Hindlimb muscle (tissue), 1 donor: ENCODE measurements at places on chromosomes 11 and 22. TPM values are rescaled to one million over a fixed set of nuclear protein-coding genes. Genes with fewer than 3 reads are reported as not detected.

DNA sequence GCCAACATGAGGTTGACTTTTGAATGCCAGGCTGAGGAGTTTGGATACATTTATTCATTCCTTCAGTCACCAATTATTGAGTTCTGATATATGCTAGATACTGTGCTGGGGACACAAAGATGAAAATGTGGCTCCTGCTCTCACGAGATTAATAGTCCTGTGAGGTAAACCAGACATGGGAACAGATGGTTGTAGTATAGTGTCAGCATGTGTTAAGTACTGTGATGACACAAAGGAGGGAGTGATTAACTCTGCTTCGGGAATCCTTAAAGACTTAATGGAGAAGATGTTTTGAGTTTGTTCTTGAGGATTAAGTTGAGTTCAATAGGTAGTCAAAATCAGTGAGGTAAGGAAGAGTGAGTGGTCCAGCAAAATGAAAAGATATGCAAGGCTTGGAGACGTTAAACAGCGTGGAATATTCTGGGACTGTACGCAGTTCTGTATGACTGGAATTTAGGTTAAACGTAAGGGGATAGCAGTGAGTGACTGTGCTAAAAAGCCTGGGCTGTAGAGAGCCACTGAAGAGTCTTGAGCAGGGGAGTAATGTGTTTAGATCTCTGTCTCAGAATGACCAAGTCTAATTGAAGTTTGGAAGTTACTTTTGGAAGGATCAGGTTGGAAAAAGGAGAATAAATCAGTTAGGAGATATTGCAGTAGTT lies 11.8 kb downstream of the RNF121 start:
- no peak for DNase-seq

DNA sequence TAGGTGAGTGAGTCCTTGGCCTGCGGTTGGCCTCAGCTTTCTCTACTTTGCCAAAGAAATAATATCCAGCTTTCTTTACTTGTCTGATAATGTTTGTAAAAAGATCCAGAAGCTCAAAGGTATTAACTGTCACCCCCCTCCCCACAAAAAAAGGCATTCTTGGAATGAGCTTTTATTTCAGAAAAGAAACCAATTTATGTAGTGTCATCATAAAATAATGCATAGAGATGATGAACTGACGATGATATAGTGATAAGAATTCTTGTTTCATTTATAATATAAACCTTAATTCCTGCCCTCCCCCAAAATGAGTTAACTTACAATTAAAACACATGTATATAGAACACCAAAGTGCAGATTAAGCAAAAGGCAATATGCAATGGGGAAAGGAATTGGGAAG lies 191.4 kb downstream of the LARGE1 start:
- DNase-seq = no peak

DNA sequence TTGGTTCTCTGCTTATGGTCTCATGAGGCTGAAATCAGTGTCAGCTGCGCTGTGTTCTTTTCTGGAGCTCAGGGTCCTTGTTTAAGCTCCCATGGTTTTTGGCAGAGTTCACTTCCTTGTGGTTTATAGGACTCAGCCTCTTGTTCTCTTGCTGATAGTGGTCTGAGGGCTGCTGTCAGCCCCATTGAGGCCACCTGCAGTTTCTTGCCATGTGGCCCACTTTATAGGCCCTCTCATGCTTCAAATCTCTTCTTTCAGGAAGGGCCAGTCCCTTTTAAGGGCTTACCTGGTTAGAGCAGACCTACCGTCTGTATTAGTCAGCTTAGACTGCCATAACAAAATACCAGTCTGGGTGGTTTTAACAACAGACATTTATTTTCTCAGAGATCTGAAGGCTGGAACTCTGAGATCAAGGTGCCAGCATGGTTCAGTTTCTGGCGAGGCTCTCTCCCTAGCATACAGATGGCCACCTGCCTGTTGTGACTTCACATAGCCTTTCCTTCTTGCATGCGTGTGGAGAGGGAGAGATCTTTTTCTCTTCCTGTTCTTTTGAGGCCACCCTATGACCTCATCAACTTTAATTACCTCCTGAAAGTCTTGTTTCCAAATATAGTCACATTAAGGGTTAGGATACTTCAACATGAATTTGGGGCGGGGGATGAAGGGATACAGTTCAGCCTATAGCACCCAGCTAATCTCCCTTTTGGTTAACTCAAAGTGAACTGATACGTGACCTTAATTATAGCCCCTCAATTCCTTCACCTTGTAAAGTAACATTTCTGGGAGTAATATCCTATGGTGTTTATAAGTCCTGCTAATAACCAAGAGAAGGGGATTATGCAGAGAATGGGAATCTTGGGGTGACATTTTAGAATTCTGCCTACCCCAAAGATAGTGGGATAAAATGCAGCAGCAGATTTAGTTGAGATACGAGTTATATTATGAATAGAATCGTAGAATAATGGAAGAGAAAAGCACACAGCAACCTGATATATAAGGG lies 131.8 kb downstream of the UVRAG start:
- peak; percentile 50 for DNase-seq

DNA sequence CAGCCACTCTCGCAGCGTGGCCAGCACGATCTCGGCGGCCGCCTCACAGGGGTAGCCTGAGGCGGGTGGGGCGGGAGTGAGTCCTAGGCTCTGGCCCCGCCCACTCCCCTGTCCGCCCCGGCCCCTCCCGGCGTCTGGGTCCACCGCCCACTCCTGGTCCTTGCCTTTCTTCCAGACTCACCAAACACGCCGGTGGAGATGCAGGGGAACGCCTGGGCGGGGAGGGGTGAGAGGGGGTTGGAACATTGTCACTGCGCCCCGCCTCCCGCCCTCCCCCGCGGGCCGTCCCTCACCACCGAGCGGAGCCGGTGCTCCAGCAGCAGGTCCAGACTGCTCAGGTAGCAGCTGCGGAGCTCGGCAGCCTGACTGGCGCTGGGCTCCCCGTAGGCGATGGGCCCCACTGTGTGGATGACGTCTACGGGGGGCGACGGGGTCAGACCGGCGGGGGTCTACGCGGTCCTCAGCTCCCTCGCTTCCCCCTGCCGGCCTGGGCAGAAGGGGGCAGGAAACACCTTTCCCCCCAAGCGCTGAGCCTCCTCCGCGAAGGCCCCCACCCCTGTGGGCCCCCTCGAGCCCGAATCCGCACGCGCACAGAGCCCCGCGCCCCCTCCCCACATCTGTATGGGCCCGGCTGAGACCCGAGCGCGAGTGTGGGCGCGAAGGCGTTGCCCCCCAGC lies 13.2 kb downstream of the OTUB1 start:
- DNase-seq = peak; percentile 43

GRCh38 chr11:75346296-75346695 lies 5.2 kb downstream of the ARRB1 start:
- DNase-seq = no peak

GRCh38 chr11:114059984-114060391 lies 477 bp downstream of the ZBTB16 start:
- DNase-seq = no peak

- no peak for DNase-seq
Measured at GRCh38 chr11:2325719-2326118, 23.9 kb downstream of the TSPAN32 start.

- DNase-seq = peak; percentile 100
Measured at GRCh38 chr22:39519681-39520225, 609 bp upstream of the ATF4 start.

- DNase-seq = no peak
Measured at GRCh38 chr11:79160791-79161403, 279.9 kb downstream of the TENM4 start.

- no peak for DNase-seq
Measured at GRCh38 chr11:21866781-21867180, 326.1 kb upstream of the ANO5 start.

GRCh38 chr11:41320238-41320637 lies 139.2 kb downstream of the LRRC4C start:
- peak; percentile 9 for DNase-seq

DNA sequence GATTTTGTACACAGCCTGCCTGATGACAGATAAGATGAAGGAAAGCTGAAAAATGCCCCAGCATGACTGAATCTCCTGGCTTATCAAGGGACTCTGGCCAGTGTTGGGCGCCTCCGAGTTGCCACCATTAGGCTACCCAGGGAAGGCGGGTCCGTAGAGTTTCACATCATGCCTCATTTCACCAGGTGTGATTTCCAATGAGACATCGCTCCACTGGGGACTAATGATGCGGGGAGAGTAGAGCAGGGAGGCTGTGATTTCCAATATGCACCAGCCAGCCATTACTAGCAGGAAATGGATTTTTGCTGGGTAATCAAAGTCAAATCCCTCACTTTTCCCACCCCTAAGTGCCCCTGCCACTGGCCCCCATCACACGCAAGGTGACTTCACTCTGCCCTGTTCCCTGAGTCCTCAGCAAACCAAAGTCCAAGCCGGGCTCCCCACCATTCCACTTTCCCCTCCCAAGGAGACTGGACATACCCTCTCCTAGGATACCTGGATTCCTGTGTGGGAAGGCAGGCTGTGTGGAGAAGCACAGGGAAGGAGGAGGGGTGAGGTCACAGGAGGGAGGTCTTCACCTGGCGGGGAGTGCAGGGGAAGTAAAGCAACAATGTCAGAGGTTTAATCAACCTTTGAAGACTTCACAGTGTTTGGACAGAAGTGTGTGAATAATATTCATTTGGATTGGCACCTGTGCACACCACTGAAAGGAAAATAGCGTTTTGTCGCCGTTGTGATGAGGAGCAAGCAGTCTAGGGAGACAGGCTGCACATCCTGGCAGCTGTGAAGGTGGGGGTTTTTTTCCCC lies 613.3 kb upstream of the CADM1 start:
- DNase-seq = no peak

DNA sequence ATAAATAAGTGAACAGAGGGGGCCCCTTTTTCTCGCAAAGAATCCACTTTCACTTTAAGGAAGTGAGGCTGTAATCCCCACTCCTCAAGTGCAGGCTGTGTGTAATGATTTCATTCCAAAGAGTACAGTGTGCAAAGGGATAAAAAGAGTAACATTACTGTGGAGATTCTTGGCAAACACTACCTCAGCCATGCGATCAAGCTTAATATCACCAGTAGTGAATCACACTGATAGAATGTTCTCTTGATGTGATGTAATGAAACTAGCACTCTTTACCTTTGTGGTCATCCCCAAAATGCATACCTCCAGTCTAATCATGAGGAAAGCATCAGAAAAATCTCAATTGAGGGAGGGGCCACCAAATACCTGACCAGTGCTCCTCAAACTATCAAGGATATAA lies 246.1 kb upstream of the CHORDC1 start:
- no peak for DNase-seq

DNA sequence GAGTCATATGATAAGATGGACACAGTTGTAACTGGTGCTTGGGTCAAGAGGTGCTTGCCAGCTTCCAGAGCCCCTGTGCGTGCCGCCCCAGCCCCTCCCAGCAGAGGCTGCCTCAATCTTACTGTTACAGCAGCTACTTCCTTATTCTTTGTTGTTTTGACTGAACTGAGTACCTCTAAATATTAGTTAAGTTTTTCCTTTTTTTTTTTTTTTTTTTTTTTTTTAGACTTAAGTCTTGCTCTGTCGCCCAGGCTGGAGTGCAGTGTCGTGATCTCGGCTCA lies 8.8 kb downstream of the ZBED4 start:
- no peak for DNase-seq

GRCh38 chr11:2904153-2905052 lies 18.8 kb upstream of the CDKN1C start:
- no peak for DNase-seq

DNA sequence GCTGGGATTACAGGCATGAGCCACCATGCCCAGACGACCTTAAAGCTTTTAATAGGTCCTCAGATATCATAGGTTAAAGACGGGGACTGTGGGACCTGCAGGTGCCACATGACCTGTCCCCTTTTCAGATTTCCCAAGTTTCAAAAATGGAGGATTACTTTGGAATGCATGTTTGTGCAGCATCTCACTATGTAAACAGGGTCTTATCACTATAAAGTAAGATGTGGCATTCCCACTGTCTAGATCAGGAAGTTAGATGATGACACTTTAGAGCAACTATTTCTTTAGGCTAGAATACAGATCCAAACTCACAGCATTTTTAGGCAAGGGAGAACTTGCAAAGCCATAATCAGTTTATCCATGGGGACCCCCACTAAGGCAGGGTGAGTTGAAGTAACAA lies 92.8 kb downstream of the USP35 start:
- no peak for DNase-seq

DNA sequence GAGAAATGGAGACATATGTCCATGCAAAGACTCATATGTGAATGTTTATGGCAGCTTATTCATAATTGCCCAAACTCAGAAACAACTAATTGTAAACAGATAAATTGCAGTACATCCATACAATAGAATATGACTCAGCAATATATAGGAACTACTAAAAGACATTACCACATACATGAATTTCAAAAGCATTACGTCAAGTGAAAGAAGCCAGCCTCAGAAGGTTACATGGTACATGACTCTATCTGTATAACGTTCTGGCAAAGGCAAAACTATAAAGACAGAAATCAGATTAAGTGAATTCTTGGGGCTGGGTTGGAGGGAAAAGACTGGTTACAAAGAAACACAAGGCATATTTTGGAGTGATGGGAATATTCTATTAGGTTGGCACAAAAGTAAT lies 7.2 kb downstream of the KCTD21 start:
- DNase-seq = no peak

RASGRP2 gene
- polyA plus RNA-seq = 43.6 TPM

MICAL2 gene
- 20.3 TPM for polyA plus RNA-seq

AIFM3 gene
- polyA plus RNA-seq = 0.45 TPM
